GM19239 (cell line): ENCODE measurements at places on chromosomes 7 and 10.

DNA sequence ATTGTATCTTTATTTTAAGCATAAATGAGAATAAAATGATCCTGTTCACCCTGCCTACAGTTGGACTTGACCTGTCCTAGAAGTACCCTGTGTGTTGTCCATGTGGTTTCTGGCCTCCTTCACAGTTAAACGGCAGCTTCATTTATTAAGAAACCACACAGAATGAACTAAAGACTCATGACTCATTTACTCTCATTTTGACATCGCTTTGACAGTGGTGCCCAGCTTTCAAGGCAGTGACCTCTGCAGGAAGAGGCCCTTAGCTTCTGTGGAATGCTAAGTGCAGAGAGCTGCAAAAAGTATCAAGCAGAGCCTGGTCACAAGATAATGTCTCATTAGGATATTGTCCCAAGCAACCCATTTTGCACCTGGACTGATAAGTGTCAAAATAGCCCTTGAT is 93.4 kb downstream of the AVL9 start:
- no peak for DNase-seq

DNA sequence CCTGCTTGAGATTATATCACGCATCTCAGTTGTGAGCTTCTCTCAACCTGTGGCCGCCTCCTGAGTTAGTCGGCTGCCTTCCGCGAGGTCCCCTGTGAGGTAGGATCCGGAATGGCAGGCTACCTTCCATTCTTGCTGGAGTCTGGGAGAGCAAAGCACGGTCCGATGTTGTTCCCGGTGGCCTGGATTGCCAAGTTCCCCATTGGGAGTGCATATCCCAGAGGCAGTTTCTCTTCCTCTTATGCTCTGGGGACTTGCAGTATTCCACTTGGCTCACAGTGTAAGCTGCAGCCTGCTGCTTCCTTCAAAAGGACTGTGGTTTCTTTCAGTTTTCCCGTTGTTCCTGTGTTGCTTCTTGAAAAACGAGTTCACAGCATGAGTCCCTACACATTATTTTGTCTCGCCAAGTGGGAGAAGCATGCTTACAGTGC is 225.4 kb upstream of the ZWINT start:
- DNase-seq = no peak

GRCh38 chr10:62462461-62462860 is 88.3 kb downstream of the ZNF365 start:
- DNase-seq = no peak

DNA sequence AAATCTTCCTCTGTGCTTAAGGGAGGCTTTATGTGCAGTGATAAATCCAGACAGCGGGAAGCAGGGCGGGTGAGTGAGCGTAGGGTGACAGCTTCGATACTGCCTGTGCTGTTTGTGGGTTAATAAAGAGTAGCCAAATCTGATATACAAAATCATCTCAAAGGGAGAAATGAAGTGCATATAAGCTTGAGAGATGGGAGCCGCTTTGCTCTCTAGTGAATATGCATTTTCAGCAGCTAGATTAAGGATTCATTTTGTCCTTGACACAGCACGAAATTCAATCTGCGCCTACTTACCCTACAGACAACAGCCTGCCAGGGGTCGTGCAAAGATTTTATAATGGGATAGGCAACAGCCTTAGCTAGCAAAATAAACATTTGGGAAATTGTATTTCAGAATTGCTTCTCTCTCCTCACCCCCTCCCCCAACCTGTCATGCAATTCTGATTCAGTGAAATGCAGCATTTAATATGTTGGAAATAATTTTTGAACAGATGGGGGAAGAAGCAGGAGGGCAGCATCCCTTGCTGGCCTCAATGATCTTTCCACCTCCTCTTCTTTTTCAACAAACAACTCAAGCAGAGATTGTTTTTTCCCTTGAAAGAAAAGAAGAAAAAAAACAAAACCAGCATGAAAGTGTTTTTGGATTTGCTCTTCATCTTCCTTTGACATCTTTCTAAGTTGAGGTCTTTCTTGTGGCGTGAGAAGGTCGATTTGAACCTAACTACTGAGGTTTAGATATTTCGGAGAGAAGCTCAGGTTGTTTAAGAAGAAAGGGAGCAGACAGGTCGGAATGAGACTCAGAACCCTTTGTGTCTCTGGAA is 117.9 kb downstream of the AOAH start:
- no peak for DNase-seq

DNA sequence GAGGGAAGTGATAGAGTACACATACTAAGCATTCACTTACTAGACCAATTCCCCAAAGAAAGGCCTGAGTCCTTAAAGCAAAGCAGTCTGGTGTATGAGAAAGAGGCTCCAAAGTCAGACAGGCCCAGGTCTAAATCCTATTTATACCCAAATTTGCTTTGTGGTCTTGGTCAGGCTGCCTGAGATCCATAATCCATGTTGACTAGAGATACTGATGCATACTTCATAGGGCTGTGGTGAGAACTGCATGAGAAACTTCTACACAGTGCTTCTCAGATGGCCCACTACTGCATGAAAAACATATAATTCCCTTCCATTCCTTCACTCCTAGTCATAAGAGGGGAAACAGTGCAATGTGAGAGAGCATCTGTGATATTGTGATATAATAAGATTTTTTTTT is 81.6 kb upstream of the SP4 start:
- no peak for DNase-seq

DNA sequence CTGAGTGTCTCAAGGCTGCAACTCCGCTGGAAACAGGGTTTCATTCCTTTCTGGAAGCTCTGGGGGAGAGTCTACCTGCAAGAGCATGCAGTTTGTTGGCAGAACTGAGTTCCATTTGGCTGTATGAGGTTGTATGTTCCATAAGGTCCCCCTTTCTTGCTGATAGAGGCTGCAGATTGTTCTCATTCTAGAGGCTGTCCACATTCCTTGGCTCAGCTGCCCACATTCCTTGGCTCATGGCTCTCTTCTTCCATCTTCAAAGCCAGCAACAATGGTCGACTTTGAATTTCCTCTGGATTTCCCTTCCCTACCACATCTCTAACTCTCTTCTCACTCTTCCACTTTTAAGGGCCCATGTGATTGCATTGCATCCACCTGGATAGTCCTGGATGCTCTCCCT is 147.3 kb upstream of the CDCA7L start:
- DNase-seq = no peak

DNA sequence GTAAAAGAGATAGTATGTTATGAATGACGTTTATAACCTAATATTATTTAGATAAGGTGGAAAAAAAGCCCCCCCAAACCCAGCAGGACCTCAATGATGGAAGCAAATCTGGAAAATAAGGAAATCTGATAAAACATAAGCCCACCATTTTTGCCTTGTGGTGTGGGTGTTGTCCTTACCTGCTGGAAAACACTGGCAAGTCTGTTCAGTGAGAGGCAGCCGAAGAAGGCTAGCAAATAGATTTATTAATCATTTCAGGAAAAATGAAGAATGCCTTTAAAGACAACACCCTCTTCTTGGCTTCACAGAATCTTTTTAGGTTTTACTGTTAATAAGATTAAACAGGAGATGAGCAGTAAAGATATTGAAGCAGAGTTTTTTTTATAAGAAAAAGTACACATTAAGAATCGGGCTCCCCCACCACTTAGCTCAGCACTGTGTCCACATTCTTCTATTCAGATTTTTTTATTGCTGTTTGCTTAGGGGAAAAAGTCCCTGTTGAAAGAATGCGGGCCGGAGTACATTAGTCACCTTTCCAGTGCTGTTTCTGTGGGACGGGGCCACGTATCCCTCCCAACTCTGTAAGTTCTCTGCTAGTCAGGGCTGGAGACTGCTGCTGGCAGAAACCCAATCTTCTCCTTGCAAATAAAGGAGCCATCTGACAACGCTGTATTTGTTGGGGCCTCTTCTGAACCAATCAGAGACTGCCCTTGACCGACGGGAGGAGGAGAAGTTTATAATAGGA is 104.1 kb downstream of the EVX1 start:
- DNase-seq = no peak

- no peak for DNase-seq
These were observed 308.5 kb upstream of the FZD1 start for GRCh38 chr7:90955641-90956207.

- no peak for DNase-seq
These were observed 30.3 kb downstream of the C7orf33 start for GRCh38 chr7:148620749-148621359.
